Activated naive CD4-positive, alpha-beta T cell (primary cell): ENCODE measurements at places on chromosomes 6 and 20.

DNA sequence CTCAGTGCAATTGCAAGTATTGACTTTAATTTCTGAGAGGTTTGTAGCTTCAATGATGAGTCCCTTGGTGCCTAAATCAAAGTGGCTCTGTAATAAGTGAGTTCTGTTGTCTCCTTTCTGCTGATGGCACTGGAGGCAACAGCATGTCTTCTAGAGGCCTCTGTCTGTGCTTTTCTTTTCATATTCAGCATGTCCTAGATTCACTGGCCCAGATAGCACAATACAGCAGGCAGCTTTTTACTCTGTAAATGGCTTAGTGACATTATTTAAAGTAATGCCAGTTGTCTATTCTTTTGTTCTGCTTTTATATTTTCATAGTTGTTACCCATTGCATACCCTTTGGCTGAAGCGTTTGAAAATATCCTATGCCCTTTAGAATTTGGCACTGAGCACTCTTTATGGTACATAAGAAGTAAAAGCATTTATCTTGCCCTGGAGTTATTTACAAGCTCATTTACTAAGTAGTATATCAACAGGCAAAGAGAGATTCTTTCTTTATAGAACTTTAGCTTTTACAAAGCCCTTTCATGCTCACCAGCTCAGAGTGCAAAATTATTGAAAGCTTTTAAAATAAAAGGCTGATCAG, 271.5 kb upstream of the KCNQ5 start:
- no peak for DNase-seq

- DNase-seq: no peak
These were observed 20.9 kb upstream of the ILRUN start for GRCh38 chr6:34717466-34717865.

- no peak for DNase-seq
These were observed 6.7 kb upstream of the LCA5 start for GRCh38 chr6:79543886-79544285.

DNA sequence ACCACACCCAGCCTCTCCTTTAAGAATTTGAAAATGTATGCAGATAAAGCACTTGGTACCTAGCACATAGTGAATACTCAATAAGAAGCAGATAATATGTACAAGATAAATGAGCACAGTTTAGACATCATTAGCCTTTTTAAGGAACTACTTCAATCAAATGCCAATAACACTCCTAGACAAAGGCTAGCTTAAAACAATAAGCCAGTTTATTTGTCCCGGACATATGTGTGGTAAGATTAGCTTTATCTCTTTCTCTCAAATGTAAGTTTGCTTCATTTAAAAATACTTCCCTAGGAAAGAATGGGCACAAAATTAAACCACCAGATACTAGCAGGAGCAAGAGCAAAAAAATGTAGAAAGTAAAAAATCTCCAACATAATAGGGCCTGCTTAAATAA, 73.8 kb downstream of the MAP3K5 start:
- no peak for DNase-seq

GRCh38 chr20:37336369-37337207, 9.4 kb upstream of the SRC start:
- DNase-seq: no peak

GRCh38 chr6:120055071-120055470, 705.5 kb upstream of the MAN1A1 start:
- no peak for DNase-seq

DNA sequence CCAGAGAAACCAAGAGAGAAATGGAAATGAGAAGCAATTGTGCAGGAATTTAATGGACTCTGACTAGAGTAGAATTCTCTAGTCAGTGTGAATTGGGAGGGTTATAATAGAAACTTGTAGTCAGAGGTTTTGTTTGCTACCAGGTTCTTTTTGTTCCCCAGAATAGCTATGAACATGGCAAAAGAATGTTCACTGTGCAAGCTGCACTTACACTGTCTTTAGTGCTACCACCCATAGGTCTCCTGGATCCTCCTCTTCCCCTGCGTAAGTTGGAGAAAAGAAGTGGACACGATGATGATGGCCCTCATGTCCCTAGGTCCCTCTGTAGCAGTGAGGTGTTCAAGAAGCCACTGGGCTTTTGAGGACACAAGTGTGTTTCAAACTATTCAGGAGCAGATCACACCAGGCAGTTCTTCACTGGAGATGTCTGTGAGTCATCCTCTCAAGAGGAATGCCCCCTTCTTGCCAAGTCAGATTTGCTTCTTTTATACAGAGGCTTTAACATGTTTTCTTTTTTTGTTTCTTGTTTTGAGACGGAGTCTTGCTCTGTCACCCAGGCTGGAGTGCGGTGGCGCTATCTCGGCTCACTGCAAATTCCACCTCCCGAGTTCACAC, 47.6 kb upstream of the SMIM8 start:
- no peak for DNase-seq

GRCh38 chr6:124536157-124536841, 425.9 kb upstream of the RNF217 start:
- no peak for DNase-seq

DNA sequence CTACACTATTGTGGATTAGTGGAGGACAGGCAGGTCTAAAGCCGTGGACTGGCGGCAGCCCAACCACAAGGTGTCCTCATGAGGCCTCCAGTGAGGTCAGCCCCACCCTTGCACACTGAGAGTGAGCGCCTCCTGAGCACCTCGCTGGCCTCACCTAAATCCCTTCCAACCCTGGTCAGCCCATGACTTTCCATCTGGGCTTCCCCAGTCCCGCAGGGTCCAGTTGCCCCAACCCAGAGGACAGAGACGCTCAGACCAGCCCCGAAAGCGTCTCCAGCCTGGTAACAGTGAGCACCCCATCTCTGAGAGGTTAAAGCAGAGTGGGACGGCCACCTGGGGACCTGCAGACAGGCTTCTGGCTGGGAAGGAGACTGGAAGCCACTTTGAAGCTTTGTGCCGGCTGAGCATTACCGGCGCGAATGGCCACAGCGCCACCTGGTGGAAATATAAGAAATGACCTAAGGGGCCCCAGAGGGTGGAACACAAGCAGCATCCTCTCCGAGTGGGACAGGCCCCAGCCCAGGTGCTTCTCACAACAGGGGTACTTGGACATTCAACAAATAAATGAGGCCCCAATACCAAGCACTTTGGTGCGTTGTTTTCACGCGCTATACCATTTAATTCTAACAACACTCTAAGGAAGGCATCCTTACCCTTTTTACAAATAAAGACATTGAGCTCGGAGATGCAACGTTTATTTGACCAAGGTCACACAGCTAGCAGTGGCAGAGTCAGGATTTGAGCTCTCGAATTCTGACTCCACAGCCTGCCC, 65.7 kb upstream of the TOP1 start:
- DNase-seq: peak; percentile 51

DNA sequence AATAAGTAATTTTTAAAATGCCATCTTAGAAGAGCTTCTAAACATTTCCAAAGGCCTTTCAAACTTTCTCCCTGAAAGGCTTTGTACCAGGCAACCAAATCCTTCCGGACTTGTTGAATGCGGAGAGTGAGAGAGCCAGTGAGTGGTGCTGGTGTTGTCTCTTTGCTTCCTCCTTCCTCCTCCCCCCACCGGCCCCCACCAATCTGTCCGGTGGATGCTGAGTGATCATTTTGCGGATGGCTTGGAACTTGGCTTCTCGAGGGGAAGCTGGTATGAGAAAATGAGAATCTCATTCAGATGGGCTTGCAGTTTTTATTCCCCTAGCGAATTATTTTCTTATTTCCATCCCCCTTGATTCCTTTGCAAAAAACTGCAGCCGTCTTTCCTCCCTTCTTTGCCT, 97.3 kb downstream of the ANKRD60 start:
- DNase-seq: no peak

DNA sequence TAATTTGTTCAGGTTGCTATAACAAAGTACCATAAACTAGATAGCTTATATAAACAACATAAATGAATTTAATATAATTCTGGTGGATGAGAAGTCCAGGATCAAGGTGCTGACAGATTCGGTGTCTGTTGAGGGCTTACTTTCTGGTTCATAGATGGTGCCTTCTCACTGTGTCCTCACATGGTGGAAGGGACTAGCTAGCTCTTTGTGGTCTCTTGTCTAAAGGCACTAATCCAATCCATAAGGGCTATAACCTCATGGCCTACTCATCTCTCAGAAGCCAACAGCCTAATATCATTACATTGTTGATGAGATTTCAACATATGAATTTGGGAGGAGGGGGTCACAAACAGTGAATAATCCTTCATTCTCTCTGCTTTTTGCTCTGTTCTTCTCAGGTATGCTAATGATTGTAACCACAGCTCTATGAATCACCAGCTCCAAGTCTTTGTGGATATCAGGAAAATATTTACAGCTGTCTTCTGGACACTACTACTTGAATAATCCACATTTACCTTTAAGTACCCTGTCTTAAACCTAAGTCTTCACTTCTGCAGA, 122.3 kb downstream of the NKAIN2 start:
- DNase-seq: no peak

DNA sequence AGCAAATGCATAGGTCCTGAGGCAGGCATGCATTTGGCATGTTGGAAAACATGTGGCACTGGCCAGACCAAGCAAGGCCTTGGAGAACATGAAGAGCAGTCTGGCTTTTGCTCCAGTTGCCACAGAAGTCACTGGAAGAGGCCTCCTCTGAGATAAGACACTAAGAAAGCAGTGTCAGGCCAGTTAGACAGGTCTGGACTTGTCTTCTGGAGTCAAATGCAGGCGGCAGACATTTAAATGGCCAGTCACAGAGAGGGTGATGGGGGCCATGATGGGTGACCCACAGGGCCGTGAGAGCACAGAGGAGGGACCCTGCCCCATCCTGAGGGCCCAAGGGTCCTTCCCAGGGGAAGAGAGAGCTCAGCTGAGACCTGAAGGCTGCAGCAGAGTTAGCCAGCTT, 26.7 kb upstream of the ADA start:
- no peak for DNase-seq

- no peak for DNase-seq
These were observed 41.6 kb downstream of the KCNQ2 start for GRCh38 chr20:63430891-63431290.

- DNase-seq: no peak
These were observed 96.2 kb upstream of the RSPO3 start for GRCh38 chr6:127022302-127022701.

DNA sequence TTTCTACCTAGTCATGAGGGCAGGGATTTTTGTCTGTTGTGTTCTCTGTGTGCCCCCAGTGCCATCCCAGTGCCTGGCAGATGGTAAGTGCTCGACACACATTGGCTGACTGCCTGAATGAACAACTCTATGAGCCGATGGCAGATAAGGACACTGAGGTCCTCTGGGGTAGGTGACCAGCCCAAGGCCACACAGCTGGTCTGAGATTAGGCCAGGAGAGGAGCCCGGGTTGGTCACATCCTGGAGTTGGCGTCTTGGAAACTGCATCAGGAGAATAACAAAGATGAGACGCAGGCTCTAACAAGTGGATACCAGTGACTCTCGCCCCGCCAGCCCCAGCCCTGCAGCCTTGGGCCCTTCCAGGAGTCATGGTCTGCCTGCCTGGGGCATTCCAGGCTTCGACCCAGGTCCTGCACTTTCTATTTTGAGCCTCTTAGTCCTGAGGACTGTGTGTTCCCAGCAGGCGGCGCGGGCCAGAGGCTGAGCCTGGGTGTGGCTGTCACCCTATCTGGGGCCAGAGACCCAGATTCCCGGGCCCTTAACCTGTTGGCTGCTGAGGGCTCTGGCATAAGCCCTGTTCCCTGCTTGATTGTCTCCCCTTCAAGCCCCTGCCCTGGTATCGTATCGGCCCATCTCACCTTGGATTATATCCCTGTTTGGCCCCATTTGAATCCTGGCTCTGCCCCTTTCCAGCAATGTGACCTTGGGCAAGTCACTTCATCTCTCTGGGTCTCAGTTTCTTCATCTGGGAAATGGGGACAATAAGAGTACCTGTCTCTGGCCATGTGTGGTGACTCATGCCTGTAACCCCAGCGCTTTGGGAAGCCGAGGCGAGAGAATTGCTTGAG, 88.3 kb downstream of the CEBPB start:
- no peak for DNase-seq

- no peak for DNase-seq
These were observed 9.6 kb upstream of the RHAG start for GRCh38 chr6:49646130-49646824.
